ENCODE measurements at places on chromosomes 7 and 10. TPM values are rescaled to one million over a fixed set of nuclear protein-coding genes. Genes with fewer than 3 reads are reported as not detected.
A peak's percentile ranks its signal among the peaks of the same experiment; 100 is the strongest.

DNA sequence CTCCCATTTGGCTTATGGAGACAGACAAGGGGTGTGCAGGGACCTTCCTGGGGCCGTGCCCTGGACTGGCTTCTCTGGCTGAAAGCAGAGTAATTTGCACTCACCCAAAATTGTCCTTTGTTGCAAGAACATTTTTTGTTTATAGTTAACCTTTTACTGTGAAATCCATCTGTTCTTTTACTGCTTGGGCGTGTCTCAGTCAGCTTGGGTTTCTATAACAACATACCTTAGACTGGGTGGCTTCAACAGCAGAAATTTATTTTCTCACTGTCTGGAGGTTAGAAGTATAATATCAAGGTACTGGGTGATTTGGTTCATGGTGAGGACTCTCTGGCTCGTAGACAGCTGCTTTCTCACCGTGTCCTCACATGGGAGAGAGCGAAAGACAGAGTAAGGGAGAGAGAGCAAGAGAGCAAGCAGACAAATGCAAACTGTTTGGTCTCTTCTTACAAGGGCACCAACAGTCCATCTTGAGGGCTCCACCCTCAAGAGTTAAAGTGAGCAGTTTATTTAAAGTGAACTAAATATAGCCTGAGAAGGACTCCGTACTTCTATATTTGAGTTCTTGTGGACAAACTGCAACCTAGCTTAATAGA, 131.0 kb upstream of the NPY start:
- no peak overlapping the region for H3K27ac ChIP-seq
- H3K4me3 ChIP-seq = no peak overlapping the region
- H3K4me1 ChIP-seq = no peaks in the 10 kb centered on the region
- no peak for DNase-seq
- no peaks in the 10 kb centered on the region for H3K36me3 ChIP-seq

GRCh38 chr10:130570074-130570473, 433.9 kb downstream of the GLRX3 start:
- H3K27me3 ChIP-seq = no peaks in the 10 kb centered on the region
- no peak overlapping the region for H3K27ac ChIP-seq
- no peak overlapping the region for H3K4me3 ChIP-seq
- DNase-seq = no peak

- no peak overlapping the region for H3K27ac ChIP-seq
- H3K4me1 ChIP-seq = no peaks in the 10 kb centered on the region
- no peak for DNase-seq
- H3K36me3 ChIP-seq = no peaks in the 10 kb centered on the region
- no peaks in the 10 kb centered on the region for H3K27me3 ChIP-seq
- no peak overlapping the region for H3K4me3 ChIP-seq
Measured at GRCh38 chr10:49746626-49747302, 15.4 kb downstream of the OGDHL start.

DNA sequence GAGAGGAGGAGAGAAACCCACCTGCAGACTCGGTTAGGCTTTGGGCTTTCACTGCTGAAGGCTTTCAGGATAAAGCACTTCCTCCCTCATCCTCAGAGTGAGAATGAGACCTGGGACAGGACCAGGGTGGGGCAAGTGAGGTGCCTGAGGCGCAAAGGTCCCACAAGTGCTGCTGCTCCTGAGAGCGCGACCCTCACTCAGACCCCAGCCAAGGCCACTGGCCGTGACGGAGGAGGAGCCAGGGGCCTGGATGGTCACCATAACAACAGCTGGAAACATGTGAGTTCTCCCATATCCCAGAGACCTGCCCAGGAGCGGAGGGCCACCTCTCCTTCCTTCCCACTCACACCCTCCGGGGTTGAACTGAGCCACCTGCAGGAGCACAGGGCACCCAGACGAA, 46.9 kb upstream of the MKRN1 start:
- no peak overlapping the region for H3K4me3 ChIP-seq
- no peaks in the 10 kb centered on the region for H3K27me3 ChIP-seq
- H3K36me3 ChIP-seq = no peaks in the 10 kb centered on the region
- no peak for DNase-seq
- H3K27ac ChIP-seq = no peak overlapping the region
- no peaks in the 10 kb centered on the region for H3K4me1 ChIP-seq

DNA sequence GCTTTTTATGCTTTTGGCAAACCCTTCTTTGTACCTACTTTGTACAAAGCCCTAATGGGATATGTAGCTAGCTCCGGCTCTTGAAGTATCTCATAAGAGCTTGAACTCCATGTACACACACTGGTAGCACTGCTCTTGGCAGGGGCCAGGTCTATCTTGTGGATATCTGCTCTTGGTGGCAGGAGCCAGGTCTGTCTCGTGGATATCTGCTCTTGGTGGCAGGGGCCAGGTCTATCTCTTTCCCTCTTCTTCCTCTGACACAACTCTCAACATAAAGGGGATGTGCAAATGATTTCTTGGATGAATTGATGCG, 91.9 kb downstream of the WNT2 start:
- no peaks in the 10 kb centered on the region for H3K36me3 ChIP-seq
- no peaks in the 10 kb centered on the region for H3K4me1 ChIP-seq
- no peak for DNase-seq
- H3K4me3 ChIP-seq = no peak overlapping the region
- no peak overlapping the region for H3K27ac ChIP-seq
- no peaks in the 10 kb centered on the region for H3K27me3 ChIP-seq

DNA sequence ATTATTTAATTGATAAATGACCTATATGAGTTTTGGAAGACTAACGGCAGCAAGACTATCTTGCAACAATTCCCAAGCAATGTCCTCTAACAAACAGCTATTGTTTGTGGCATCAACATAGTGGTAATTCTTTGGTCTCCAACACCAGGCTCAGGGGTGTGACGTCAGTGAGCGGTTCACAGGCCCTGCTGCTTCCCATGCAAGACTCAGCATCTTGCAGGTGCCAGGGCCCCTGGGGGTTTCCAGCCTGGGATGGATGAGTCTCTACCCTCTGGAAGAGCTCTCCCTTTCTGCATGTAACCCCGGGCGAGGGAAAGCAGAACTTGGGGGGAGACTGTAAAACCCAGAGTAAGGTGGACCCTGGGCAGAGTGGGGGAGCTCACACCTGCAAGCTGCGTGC, 164.7 kb downstream of the ACTR3B start:
- no peaks in the 10 kb centered on the region for H3K36me3 ChIP-seq
- H3K27me3 ChIP-seq = no peaks in the 10 kb centered on the region

- H3K27ac ChIP-seq = no peak within 1 kb of the TSS
- no peaks in the 10 kb centered on the region for H3K36me3 ChIP-seq
- DNase-seq = no peak
- H3K4me3 ChIP-seq = no peak within 1 kb of the TSS
- H3K4me1 ChIP-seq = peaks cover 32% of the 10 kb centered on the region
Measured at GRCh38 chr10:90920986-90921666, at the start of gene ANKRD1. Gene ANKRD1 (minus strand): TSS chr10:90921087. CDS start chr10:90921027, 60 bp downstream.

- no peak for DNase-seq
- no peak overlapping the region for H3K27ac ChIP-seq
- no peak overlapping the region for H3K4me3 ChIP-seq
- no peaks in the 10 kb centered on the region for H3K27me3 ChIP-seq
- H3K36me3 ChIP-seq = no peaks in the 10 kb centered on the region
Measured at GRCh38 chr10:117746541-117747448, 204.2 kb downstream of the EMX2 start.

GRCh38 chr7:151012031-151012692, 12.1 kb downstream of the ATG9B start:
- no peaks in the 10 kb centered on the region for H3K36me3 ChIP-seq
- no peak overlapping the region for H3K4me3 ChIP-seq
- peaks cover 4% of the 10 kb centered on the region for H3K27me3 ChIP-seq

DNA sequence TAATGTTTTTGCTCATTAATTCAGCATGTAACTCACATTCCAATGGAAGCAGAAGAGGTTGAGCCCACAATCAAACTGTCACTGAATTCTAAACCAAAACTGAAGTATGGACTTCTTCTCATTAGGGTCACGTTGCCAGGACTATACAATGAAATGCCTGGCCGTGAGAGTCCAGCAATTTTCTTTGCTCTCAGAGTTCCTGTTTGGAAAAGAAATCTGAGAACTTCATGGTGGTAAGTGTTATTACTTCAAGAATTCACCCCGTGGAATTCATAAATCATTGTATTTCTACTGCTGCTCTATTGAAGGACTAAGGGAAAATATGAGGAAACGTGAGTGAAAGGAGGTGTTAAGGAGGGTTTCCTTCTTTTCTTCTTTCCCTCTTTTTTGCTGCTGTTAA, 441.8 kb upstream of the AKR1E2 start:
- peak overlapping the region; percentile 1 for H3K27ac ChIP-seq
- no peaks in the 10 kb centered on the region for H3K27me3 ChIP-seq
- H3K36me3 ChIP-seq = no peaks in the 10 kb centered on the region
- no peak for DNase-seq
- H3K4me1 ChIP-seq = peaks cover 8% of the 10 kb centered on the region

- no peak for DNase-seq
- no peak overlapping the region for H3K4me3 ChIP-seq
- peak overlapping the region; percentile 95 for H3K27ac ChIP-seq
- no peaks in the 10 kb centered on the region for H3K36me3 ChIP-seq
- H3K4me1 ChIP-seq = peaks cover 84% of the 10 kb centered on the region
Measured at GRCh38 chr7:74006032-74006431, 21.9 kb upstream of the ELN start.

Gene PIP
- total RNA-seq = 1.1 TPM

Gene LRRN3
- 3.0 TPM for total RNA-seq

Gene COX15
- total RNA-seq = 12.5 TPM

Gene MGAM2
- 0.49 TPM for total RNA-seq

Gene DENND2A
- 4.9 TPM for total RNA-seq

Gene SLC29A4
- total RNA-seq = 0.14 TPM

Measured in thoracic aorta (tissue), 2 donors.